Smooth muscle cell of the coronary artery (primary cell): ENCODE measurements at places on chromosomes 6 and 20. TPM values are rescaled to one million over a fixed set of nuclear protein-coding genes. Genes with fewer than 3 reads are reported as not detected.

The PRR18 gene
- total RNA-seq, result not detected in 2 replicates

The EYS gene
- total RNA-seq, result under 0.01 TPM in 1 of 2 replicates, not detected in the other

The PAQR8 gene
- 1.2 and 1.9 TPM in 2 replicates for total RNA-seq

The TCP11 gene
- total RNA-seq, result 0.15 TPM in 1 of 2 replicates, not detected in the other

The C6orf118 gene
- total RNA-seq, result not detected in 2 replicates
